Stimulated activated CD8-positive, alpha-beta memory T cell treated with anti-CD3 and anti-CD28 coated beads, Interleukin-7, amount 100 ng/mL, for 1 hour (primary cell): ENCODE measurements at places on chromosomes 4 and X.

DNA sequence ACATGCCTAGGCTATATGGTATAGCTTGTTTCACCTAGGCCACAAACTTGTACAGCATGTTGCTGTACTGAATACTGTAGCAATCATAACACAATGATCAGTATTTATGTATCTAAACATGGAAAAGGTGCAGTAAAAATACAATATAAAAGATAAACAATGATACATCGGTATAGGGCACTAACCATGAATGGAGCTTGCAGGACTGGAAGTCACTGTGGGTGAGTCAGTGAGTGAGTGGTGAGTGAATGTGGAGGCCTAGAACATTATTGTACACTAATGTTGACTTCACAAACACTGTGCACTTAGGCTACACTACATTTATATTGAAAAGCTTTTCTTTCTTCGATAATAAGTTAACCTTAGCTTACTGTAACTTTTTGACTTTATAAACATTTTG, 45.6 kb upstream of the ANK2 start:
- no peak for DNase-seq

DNA sequence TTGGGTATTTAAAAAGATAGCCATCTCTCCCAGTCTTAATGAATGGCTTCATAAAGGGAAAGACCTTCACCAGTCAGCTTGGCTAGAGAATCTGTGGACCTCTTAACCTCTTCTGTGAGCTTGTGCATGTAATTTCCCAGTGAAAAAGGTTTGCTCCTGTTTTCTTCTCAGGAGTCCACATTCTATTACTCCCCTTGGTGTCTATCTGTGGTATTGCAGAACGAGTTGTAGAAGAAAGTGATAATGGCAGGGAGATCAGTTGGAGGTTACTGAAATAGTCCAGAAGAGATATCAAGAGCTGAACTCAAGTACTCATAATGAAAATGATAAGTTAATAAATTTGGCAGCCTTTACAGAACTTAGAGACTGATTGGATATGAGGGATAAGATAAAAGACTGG, 16.5 kb upstream of the VAMP7 start:
- DNase-seq = no peak

DNA sequence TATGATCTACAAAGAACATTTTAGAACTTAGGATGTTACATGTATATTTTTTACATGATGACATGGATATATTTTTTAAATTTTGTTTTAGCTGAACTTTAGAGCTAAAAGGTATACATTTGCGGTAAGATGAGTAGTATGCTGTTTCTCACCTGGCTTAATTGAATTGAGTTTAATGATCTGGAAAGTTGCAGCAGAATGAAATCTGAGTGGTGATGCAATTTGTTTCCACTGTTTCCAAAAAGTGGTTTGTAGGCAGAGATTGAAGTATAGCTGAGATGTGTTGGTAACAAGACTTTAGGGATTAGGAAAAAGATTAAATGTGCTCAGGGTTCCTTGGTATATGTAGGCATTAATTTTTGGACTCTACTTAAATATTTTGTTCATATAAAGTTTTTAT, 68.1 kb downstream of the HPF1 start:
- DNase-seq = no peak

- no peak for DNase-seq
Observed at GRCh38 chr4:76943129-76943620, 6.4 kb upstream of the SEPTIN11 start.

- no peak for DNase-seq
Observed at GRCh38 chr4:38774181-38774955, 8.4 kb downstream of the TLR10 start.

GRCh38 chr4:185272245-185272644, 62.8 kb downstream of the SNX25 start:
- no peak for DNase-seq

GRCh38 chrX:72117636-72118210, 14.0 kb downstream of the RTL5 start:
- no peak for DNase-seq

DNA sequence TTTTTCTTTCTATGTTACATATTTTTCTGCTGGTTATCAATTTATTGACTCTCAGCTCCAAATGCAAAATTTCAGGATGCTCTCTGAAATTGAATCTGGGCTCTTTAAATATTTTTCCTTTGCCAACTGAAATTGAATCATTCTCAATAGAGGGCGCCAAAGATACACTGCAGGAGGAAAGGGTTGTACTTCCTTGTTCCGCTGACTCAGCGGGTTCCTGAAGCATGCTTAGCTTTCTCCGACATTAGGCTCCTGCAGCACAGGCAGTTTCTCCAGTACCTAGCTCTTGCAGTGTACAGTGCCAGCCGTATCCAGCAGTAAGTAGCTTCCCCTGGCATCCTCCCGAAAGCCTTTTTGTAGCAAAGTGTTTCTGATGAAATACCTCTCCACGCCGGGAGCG, 28.8 kb upstream of the CFAP47 start:
- DNase-seq = no peak

DNA sequence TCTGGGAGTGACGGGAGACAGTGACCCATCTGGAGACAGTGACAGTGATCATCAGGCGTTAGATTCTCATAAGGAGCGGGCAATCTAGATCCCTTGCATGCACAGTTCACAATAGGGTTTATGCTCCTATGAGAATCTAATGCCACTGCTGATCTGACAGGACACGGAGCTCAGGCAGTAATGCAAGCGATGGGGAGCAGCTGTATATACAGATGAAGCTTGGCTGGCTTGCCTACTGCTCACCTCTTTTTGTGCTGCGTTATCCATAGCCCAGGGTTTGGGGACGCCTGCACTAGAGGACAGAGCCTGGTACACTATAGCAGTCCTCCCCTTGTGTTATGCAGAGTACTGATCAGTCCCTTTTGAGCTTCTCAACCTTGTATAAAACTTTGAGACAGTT, 23.5 kb downstream of the NFKB1 start:
- no peak for DNase-seq

DNA sequence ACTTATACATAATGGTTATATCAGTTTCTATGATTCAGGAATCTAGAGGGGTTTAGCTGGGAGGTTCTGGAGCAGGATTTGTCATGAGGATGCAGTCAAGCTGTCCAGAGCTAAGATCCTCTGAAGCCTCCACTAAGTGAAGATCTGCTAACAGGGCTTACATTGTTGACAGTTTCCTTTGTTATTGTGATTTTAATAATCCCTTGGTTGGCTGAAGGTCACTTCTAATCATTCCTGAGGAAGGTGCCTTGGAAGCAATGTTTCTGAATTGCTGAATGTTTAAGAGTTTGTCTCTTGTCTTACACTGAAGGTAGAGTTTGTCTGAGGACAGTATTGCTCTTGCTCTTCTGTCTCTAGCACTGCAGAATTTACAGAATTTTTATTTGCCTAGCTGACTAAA, 41.3 kb downstream of the BANK1 start:
- DNase-seq = no peak

GRCh38 chr4:81737865-81738559, 266.3 kb upstream of the RASGEF1B start:
- DNase-seq = no peak
